ENCODE measurements at places on chromosomes 6 and 20. TPM values are rescaled to one million over a fixed set of nuclear protein-coding genes. Genes with fewer than 3 reads are reported as not detected.
A peak's percentile ranks its signal among the peaks of the same experiment; 100 is the strongest.

The C6orf136 gene
- 17.8 TPM for total RNA-seq

The POPDC3 gene
- 9.9 TPM for total RNA-seq

The GABBR1 gene
- 99.1 TPM for total RNA-seq

The C20orf202 gene
- not detected for total RNA-seq

GRCh38 chr6:94177429-94177828 is 758.1 kb upstream of the EPHA7 start:
- peak; percentile 71 for DNase-seq

GRCh38 chr20:33664762-33665144 is 2.0 kb upstream of the ACTL10 start:
- DNase-seq = no peak

DNA sequence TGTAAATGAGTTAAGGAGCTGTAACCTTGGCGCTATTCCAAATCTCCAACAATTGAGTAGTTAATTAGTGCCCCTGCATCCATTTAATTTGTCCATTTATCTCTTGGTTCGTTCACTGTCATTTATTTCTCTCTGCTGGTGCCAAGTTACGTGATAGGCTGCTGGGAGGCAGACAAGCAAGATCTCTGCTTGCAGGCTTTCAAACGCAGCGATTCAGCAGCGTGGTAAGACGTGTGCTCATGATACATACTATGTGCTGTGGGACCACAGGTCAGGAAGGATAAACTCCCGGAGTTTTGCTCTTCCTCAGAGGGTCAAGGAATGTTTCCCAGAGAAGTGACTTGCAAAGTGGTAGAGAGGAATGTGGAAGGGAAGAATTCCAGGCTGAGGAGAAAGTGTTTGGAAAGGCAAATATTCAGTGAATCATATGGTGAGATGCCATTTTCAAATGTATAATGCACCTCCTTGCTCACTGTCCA is 46.4 kb downstream of the UTRN start:
- DNase-seq = peak; percentile 65

- DNase-seq = no peak
Observed at GRCh38 chr6:124798942-124799496, 163.2 kb upstream of the RNF217 start.

GRCh38 chr6:16822975-16823717 is 61.9 kb upstream of the ATXN1 start:
- DNase-seq = peak; percentile 50

DNA sequence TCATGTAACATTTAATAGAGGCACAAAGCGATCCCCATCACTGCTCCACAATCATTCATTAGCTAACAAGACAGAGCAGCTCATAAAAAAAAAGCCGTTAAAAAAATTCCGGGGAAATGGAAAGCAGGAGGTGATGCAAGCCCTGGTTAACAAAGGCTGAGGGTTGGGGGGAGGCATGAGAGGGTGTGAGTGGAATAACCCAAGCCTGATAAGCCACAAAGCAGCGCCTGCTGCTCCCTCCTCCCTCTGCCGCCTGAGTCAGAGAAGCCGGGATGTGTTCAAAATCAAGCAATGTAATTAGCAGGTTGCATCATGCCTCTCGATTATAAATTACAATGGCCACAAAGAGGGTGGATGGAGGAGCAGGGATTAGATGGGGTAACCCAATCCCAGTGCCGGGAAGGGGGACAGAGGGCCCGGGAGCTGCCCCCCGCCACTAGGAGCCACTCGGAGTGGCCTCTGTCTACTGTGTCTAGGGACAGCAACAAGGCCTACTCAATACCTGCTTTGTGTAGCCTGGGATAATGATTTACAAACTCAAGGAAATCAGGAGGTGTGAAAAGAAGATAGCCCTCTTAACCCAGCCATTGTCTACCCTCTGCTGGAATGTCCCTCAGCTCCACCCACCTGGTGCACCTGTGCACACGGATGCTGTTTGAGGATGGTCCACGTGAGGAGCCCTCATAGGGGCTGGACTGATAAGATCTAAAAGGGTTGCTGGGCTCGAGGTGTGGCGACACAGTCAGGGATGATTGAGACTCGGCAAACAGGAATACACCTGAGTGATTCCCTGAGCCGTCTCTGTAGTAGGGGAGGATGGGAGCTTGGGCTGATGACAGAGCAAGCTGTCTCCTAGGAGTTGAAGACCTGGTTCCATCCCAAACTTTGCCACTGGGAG is 156.9 kb downstream of the VEGFA start:
- peak; percentile 93 for DNase-seq
